ENCODE measurements at places on chromosomes 13 and 19.

- peak; percentile 65 for DNase-seq
Observed at GRCh38 chr19:43774103-43774939, 6.5 kb downstream of the KCNN4 start.

- DNase-seq: no peak
Observed at GRCh38 chr13:24215126-24215525, 54.6 kb downstream of the SPATA13 start.

- DNase-seq: no peak
Observed at GRCh38 chr19:44988896-44989556, 12.2 kb upstream of the RELB start.

DNA sequence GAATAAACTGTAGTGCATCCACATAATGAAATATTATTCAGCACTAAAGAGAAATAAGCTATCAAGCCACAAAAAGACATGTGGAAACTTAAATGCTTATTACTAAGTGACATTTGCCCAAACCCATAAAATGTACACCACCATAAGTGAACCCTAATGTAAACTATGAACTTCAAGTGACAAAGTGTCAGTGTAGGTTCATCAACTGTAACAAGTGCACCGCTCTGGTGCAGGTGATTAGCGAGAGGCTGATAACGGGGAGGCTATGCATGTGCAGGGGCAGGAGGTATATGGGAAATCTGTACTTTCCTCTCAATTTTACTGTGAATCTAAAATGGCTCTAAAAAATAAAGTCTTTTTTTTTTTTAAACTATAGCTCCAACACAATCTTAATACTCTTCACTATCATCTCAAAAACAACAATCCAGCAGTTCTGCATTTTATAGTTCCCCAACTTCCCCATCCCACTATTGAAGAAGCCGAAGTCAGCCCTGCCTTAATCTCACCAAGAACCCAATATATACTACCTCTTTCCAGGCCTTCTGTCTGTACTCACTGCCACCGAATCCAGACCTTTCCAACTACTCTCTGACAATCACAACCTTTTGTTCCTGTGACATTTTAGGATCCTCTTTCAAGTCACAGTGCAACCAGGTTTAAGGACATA is 22.6 kb downstream of the ELF1 start:
- DNase-seq: no peak

- no peak for DNase-seq
Observed at GRCh38 chr19:1130771-1131717, 27.2 kb downstream of the GPX4 start.

DNA sequence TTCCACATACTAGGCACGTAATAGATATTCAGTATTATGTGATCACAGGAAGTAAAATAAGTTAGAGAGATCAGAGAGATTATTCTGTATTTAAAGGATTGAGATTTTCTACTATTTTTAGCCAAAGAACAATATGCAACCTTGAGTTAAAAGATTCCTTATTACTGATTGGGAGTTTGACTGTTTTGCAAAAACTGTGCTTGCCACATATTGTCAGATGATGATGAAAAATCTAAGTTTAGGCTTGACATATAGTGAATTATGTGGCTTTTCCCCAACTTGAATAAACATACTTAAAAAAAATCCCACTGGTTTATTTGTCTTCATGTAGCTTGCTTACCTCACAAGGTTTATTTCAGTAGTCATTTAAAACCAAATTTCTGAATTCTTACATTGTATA is 194.4 kb downstream of the KCNRG start:
- DNase-seq: no peak

GRCh38 chr19:28494461-28494860 is 718.5 kb downstream of the UQCRFS1 start:
- DNase-seq: no peak
